Activated CD4-positive, alpha-beta T cell treated with anti-CD3 and anti-CD28 coated beads for 4 hours (primary cell): ENCODE measurements at places on chromosomes 13 and 19.

DNA sequence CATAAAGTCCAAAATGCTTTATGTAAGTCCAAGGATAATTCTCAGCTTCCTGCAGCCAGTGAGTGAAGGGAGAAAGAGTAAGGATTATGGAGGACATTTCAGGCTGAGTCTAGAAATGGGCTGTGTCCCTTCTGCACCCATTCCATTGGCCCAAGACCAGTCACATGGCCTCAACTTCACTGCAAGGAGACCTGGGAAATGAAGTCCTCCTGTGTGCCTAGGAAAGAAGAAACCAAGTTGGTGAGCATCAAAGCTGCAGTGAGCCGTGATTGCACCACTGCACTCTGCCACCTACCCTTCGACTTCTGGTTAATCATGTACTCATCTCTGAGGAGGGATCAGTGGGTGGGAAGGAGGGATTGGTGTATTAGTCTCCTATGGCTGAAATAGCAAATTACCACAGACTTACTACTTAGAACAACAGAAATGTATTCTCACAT lies 3.6 kb upstream of the CD37 start:
- DNase-seq = peak; percentile 58

- DNase-seq = no peak
These were observed 52.2 kb downstream of the SPATA13 start for GRCh38 chr13:24212674-24213073.

DNA sequence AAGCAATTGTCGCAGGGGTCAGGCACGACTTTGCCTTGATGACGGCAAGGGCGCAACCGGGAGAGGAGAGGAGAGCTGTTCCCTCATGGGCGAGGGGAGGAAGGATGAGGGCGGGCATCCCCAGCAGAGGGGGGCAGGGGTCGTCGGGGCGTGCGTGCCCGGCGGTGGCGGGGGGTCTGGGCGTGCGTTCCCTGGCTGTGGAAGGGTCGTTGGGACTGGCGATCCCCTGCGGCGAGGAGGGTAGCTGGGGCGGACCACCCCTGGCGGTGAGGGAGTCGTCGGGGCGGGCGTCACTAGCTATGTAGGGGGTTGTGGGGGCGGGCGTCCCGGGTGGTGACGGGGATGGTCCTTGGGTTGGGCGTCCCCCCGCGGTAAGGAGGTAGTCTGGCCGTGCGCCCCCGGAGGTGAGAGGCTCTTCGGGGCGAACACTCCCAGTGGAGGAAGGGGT lies 1.7 kb downstream of the COMP start:
- no peak for DNase-seq

DNA sequence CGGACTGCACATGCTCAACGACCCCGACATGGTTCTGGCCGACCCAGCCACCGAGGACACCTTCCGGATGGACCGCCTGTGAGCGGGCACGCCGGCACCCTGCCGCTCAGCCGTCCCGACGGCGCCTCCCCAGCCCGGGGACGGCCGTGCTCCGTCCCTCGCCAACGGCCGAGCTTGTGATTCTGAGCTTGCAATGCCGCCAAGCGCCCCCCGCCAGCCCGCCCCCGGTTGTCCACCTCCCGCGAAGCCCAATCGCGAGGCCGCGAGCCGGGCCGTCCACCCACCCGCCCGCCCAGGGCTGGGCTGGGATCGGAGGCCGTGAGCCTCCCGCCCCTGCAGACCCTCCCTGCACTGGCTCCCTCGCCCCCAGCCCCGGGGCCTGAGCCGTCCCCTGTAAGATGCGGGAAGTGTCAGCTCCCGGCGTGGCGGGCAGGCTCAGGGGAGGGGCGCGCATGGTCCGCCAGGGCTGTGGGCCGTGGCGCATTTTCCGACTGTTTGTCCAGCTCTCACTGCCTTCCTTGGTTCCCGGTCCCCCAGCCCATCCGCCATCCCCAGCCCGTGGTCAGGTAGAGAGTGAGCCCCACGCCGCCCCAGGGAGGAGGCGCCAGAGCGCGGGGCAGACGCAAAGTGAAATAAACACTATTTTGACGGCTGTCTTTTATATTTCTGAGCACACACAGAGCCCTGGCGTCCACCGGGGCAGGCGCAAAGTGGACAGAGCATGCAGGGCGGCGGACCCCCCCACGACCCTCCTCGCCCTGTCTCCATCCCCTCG lies 13.6 kb downstream of the COMP start:
- DNase-seq = no peak

DNA sequence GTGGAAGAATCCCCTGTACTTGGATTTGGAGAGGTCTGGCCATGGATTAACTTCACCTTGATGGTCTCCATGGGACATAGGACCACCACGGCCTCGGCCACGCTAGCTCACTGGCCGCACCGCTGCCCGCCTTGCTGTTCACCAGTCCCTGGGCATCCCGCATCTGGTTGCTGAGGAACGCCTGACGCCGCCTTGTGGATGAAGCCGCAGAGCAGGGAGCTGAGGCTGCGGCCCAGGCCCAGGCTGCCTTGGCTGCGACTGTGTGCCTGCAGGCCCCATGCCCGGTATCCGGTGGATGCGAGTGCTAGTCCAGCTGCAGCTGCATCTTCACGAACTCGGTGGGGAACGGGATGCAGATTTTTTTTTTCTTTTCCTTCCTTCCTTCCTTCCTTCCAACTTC lies 1407.1 kb downstream of the UQCRFS1 start:
- no peak for DNase-seq
